HEK293T (cell line): ENCODE measurements at places on chromosomes 12 and 14.

DNA sequence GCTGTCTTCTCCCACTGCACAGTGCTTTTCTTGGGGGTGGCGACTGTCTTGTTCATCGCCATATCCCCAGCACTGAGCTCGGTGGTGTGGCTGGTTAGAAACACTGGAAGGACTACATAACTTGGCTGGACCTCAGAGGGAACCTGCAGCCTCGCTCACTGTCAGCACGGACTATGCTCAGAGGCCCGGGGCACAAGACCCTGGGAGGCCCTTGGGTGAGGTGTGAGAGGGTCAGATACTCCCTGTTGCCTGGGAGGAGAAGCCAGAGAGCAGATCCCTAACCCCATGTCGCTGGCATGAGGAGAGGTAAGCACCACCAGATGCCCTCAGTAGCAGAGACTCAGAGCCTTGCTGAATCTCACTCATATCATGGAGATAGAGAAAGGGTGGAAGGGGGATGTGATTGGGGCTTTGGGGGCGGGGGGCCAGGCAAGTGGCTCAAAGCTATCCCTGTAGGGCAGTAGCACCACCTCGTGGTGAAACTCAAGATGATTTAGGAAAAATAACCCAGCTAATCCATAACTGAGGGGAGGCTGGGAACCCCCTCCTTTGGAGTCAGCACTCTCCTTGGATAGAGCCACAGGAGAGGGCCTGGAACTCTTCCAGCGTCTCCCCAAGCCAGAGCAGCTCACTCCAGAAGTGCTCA lies 18.7 kb upstream of the HDAC7 start:
- DNase-seq = peak; percentile 72

DNA sequence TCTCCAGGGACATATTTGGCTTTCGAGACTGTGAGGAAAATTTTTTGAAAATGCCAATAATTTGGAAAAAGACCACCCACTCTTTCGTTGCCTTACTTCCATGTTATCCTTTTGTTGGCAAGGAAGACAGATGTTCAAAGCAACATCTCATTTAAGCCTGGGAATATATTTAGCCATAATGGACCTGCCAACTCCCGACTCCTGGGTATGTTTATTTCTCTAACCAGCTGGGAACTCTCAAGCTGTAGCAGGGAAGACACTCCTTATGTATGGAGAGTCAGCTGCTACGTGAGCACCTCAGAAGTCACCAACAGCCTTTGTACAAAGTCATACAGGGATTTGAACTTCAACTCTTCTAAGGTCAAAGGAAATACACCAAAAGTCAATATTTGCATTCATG lies 96.5 kb upstream of the DAAM1 start:
- DNase-seq = no peak

DNA sequence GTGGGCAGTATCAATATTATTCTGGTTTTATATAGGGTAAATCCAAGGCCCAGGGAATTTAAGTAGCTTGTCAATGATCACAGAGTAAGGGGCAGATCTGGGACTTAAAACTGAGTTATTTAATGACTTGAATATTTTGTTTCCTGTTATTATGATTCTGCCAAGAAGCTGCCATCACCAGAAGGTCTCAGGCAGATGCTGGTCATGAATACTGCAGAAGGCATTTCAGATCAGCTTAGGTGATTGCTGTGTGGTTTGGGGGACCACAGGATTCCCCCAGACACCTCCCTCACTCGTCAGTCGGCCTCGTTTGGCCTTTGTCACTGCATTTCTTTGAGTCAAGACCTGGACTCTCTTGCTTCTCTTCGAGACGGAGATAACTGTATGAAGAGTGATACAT lies 47.7 kb upstream of the EVL start:
- no peak for DNase-seq

- DNase-seq = no peak
Measured at GRCh38 chr12:88802096-88802706, 221.9 kb upstream of the KITLG start.

DNA sequence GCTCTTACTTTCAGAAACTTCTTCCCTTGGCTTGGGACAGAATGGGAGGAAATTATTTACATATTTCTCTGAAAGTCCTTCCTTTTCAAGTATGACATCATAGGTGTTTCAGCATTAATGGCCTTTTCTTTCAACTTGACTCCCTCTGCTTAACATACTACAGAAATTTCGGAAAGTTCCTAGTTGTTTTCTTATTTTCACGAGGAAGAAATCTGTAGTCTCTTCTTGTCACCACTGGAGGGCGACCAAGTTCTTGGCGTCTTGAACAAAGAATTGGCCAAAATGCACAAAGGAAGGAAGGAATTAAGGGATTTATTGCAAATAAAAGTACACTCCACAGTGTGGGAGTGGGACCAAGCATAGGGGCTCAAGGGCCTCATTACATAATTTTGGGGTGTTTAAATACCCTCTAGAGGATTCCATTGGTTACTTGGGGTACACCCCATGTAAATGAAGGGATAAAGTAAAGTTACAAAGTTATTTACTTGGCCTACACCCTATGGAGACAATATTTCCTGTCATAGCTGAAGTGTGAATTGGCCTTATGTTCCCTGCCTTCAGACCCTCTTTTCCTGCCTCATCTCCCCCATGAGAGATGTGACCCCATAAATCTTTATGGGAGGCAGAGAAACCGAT lies 70.4 kb downstream of the RPL10L start:
- DNase-seq = peak; percentile 18

DNA sequence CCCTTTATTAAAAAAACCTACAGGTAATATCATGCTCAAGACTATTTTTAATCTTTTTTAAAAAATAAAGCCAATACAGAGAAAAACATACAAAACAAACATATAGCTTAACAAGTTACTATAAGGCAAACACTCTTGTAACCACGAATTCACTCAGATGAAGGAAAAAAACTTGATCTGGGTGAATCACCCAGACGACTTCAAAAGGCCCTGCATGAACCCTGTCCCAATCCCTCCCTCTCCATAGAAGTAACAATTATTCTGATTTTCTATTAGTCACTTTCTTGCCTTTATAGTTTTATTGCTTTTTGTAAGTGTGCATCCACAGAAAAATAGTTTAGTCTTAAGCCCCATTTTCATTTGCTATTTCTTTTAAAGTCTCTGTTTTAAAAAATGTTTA lies 72.6 kb downstream of the LRP6 start:
- no peak for DNase-seq

DNA sequence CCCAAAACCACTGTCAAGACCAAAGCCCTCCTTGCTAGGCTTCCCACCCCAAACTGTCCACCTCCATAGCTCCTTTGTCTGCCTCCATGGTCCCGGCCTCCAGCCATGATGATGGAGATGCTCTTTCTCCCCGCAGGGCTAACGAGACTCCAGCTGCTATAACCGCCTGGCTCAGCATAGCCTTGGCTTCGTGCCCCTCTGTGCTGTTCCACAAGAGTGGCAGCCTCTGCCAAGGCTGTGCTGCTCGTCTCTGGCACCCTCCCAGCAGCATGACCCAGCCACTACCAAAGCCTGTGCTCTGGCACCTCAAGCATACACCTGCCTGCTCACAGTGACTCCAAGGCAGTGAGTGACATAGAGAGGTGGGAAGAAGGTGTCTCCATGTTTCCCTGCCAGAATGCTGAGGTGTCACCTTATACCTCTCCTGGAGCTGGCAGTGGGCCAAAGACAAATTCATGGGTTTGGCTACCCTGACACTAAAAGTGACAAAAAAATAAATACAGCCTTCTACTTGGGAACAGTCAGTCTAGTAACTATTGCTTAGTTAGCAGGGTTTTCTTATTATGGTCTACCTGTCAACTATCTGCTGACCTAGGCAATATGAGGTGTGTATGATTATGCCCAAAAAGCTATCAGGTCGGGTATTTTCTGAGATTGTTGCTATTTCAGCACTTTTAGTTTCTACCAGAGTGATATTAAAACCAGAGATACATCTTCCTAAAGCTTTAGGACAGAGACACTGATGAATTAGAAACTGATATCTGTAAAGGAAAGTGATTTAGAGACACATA lies 16.1 kb upstream of the KRT73 start:
- no peak for DNase-seq

DNA sequence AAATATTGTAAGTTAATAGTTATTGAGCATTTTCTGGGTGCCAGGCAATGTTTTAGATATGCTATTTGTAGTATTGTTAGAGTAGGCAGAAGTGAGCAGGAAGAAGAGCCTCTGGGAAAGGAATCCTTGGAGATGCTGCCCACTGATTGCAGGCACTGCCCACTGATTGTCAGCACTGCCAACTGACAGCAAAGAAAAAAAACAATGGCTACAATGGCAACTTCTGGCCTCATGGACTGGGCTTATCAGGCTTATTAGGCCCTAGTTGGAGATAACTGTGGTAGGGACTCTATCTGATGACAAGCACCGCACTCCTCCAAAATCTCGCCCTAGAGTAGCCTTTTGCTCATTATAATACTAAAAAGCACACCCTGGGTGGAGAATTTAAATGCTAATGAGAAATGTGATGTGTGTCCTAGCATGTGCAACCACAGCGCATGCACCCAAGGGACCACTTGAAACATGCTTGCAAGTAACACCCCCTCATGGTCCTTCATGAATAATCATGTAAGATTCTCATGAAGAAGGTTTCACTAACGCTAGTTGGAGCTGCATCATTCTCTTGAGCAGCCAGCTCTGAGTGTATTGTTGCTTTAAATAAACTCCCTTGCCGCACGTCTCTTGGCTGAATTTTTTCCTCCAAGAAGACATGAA lies 103.5 kb upstream of the PPP4R3A start:
- no peak for DNase-seq

DNA sequence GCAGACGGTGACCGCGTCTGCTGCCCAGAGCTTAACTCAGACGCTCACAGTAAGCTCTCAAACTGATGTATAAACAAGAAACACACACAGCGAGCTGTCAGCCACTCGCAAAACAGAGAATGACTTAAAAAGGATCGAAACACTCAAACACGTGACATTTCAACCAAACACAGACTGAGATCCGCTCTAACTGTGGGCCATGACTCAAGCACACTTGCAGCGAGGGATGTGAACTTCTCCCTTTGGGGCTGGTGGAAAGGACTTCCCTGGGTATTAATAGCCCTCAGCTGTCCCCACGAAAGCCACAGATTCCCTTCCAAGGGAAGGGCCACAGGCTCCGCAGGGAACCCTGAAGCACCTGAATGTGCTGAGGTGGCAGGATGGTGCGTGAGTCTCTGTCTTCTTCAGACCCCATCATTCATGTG lies 29.1 kb downstream of the CCDC88C start:
- DNase-seq = no peak

GRCh38 chr14:52277552-52277951 lies 10.1 kb downstream of the PTGDR start:
- no peak for DNase-seq

DNA sequence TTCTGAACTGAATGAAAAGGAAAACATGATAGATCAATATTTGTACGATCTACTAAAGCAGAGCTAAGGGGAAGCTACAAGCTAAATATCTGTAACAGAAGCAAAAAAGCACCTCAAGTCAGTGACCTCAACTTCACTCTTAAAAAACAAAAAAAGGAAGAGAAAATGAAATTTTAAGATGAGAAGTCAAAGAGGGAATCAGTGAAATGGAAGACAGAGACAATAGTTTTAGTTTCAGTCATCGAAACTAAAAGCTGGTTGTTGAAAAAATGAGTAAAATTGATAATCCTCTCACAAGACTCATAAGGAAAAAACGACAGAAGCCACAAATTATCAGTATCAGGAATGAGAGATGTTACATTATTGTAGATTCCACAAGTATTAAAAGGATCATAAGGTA lies 11.9 kb upstream of the SLC2A13 start:
- DNase-seq = no peak

GRCh38 chr14:50822501-50823042 lies 8.4 kb downstream of the NIN start:
- DNase-seq = no peak

DNA sequence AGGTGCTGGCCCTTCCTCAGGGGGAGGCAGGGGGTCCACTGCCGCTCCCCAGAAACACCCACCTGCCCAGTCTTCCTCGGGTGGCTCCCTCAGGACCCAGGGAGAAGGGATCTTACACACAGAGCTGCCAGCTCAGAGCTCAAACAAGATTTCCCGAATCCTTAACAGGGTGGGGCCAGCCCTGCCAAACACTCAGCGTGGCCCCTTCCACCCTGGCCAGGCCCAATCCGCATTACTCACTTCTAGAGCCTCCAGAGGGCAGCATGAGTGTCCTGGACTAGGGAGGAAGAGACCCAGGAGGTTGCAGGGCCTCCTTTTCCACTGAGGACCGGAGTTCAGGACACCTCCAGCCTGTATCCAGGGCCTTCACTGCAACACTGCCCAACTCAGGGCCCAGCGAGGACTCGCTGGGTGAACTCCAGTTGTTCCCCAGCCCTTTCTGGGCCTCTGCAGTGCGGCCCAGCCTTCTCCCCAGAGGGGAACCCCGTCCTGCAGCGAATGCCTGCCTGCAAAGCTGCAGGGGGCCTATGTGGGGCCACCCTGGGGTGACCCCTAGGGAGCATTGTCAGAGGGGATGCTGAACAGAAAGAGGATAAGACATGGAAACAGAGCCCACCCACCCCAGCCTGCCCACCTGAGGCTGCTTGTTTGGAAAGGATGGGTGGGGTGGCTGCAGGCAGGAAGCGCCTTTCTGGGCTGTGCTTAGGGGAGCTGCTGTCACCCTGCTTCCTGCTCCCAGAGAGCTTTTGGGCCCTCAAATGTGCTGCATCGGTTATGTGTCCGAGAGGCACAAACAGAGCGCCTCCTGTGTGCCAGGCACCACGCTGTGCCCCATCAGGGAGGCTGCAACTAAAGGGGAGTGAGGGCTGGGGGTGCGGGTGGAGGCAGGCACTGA lies 43.8 kb downstream of the CCNK start:
- peak; percentile 46 for DNase-seq

DNA sequence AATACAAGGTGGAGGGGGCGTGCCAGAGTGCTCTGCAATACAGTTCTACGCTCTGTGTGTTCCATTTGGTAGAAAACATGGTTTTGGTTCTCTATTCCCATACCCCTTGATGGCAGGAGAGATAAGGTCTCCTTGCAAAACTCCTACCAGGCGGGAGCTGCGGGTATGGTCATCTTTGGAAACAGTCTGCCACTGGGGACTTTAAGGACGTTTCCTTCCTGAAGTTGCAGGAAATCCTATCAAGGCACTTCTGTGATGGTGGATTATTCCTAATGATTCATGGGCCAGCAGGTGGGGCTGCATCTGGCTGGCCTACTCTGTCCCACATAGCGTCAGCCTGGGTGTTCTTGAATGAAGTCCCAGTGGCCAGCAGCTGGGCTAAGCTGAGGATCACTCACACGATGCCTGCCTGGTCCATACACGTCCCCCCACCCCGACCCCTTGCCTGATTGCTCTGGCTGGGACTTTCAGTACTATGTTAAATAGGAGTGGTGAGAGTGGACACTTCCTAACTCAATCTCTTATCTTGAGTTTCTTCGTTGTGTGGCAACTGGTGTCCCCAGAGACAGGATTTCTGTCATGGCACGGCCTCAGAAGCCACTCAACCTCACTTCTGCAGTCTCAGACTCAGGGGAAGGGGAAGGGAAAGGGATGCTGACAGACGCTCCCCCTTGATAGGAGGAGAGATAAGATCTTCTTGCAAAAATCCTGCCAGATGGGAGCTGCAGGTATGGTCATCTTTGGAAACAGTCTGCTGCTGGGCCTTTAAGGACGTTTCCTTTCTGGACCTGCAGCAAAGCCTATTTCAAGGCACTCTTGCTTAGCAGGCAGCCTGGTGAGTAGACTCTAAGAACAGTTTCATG lies 61.0 kb upstream of the FKBP4 start:
- no peak for DNase-seq

- DNase-seq = no peak
Measured at GRCh38 chr12:89181271-89181920, 170.9 kb downstream of the DUSP6 start.
